ENCODE measurements at places on chromosomes 3 and 15.

- no peak for DNase-seq
Observed at GRCh38 chr3:140857993-140858392, 83.6 kb upstream of the SLC25A36 start.

GRCh38 chr15:51846463-51847230 is 17.2 kb downstream of the TMOD3 start:
- no peak for DNase-seq

- no peak for DNase-seq
Observed at GRCh38 chr3:12483872-12484197, 445 bp upstream of the TSEN2 start.

DNA sequence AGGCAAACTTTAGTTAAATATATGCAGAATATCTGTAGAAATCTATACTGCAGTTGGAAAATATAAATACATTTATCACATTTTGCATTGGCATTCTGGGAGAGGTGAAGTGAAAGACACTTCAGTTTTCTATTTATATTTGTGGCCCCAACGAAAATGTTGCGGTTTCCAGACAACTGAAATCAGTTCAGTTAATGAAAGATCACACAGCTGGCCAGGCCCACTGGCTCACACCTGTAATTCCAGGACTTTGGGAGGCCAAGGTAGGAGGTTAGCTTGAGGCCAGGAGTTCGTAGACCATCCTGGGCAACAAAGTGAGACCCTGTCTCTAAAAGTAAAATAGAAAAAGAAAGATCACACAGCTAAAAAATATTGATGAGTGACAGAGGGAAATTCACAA is 11.9 kb upstream of the CLASP2 start:
- DNase-seq, result no peak

DNA sequence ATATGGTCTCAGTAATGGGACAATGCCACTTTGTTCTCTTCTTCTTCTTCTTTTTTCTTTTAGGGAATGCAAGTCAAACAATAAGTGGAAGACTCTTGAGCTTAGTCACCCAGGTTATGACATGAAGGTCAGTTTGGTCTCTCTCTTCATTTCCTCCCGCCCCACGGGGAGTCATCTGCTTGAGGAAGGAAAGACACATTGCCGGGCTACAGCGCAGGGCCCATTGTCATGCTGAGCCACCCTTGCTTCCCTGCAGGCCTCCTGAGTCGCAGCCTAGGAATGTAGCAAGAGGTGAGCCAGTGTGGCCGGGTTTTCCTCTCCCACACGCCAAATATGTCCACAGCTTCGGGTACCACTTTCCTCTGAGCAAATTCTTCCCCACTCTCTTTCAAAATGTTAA is 47.6 kb downstream of the RAP2B start:
- DNase-seq, result no peak
